ENCODE measurements at places on chromosomes 6 and 20.

- no peak for DNase-seq
Measured at GRCh38 chr6:168627506-168628175, 186.7 kb downstream of the SMOC2 start.

- DNase-seq = no peak
Measured at GRCh38 chr20:24432046-24432442, 37.4 kb upstream of the SYNDIG1 start.

GRCh38 chr6:64672651-64673050, 1034.4 kb downstream of the EYS start:
- DNase-seq = no peak

- no peak for DNase-seq
Measured at GRCh38 chr6:11538052-11538818, 686 bp downstream of the TMEM170B start.

DNA sequence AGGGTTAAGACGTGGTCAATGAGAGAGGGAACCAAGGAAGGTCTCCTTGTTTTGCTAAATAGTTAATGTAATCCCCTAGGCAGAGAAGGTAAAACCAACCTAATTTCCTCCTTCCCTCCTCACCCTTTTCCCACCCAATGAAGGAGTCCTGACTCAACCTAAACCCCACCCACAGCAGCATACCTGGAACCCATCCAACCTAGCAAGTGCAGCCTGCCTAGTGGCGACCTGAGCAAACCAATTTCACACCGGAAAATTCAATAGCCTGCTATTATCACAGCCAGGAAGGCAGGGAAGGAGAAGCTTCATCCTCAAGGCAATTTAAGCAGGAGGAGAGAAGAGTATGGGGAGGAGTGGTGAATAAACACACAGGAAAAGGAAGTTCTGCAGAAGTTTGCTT, 46.9 kb downstream of the OSTM1 start:
- no peak for DNase-seq

DNA sequence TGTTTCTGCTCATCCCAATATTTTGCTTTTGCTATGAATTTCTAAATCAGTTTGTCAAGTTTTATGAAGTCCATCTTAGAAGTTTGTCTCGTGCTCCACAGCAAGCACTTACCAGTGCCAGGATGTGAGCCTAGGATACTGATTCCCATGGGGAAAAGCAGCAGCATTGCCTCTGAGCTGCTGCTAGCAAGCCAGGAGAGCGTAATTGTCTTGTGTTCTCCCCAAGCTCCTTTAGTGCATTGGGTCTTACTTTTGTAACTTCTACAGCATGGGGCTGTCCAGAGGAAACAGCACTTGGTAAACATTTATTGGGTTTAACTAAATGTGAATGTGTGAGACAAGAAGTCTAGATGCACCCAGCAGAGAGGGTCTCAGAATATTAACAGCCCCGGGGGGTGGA, 76.1 kb downstream of the RNF182 start:
- no peak for DNase-seq

DNA sequence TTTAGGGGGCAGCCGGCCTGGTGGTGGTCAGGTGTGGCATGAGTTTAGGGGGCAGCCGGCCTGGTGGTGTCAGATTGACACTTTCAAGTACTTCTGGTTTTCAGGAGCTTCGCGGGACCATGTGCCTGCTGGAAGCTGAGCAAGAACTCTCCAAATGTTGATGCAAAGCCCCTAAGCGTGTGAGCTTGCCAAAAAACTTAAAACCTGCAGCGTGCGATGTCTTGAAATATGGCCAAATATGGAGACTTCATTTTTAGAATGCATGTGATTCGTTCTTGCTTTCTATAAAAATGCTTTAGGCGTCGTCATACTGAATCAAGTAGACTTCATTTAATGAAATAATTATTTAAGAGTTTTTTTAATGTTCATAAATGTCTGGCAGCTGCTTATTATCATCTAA, 149.4 kb downstream of the SMOC2 start:
- DNase-seq = no peak

GRCh38 chr6:166927240-166927934, 29.0 kb downstream of the RNASET2 start:
- DNase-seq = no peak
